ENCODE measurements at places on chromosomes 11 and 22.

DNA sequence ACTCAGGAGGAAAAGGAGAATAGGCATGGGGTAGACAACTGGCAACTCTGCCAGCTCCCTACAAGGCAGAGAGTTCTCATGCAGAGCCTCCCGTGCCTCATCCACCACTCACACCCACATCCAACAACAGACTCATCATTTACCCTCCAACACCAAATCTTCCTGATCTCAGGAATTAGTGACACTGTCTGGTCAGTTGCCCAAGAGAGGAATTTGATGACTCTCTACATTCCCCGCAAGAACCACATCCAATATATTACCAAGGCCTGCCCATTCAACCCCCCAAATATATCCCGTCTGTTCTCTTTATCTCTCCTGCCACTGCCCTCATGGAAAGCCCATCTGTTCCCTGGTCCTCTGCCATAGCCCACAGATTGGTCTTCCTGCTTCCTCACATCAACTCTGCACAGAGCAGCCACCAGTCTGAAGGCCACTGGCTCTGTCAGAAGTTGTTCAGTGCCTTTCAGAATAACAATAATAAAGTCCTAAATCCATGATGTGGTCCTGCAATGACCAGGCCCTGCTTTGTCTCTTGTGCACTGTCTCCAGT lies 57.5 kb upstream of the CD82 start:
- no peak for DNase-seq

DNA sequence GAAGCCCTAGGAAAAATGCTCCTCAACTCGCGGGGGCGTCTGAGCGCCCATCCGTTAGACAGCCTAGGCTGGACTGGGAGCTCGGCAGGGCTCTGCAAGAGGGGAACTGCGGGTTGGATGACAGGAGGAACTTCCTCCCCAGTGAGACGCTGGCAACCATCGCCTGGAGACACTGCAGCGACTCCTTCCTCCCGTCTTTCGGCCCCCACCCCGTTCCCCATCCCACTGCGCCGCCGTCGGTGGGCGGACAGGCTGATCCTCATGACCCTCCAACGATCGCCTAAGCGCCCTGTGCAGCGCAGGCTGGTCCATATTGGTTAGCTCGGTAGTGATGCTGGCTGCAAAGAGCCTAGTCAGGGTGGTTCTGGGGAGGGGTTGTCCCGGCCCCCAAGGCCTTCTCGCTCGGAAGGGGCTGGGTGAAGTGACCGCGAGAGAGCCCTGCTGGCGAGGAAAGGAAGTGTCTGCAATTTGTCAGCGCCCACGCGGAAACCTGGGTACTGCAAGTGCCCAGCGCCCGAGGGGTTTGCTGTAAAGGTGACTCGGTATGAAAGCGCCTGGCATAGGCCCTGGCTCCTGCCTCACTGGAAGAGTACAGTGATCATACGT lies 638 bp downstream of the NRGN start:
- DNase-seq, result peak; percentile 50

DNA sequence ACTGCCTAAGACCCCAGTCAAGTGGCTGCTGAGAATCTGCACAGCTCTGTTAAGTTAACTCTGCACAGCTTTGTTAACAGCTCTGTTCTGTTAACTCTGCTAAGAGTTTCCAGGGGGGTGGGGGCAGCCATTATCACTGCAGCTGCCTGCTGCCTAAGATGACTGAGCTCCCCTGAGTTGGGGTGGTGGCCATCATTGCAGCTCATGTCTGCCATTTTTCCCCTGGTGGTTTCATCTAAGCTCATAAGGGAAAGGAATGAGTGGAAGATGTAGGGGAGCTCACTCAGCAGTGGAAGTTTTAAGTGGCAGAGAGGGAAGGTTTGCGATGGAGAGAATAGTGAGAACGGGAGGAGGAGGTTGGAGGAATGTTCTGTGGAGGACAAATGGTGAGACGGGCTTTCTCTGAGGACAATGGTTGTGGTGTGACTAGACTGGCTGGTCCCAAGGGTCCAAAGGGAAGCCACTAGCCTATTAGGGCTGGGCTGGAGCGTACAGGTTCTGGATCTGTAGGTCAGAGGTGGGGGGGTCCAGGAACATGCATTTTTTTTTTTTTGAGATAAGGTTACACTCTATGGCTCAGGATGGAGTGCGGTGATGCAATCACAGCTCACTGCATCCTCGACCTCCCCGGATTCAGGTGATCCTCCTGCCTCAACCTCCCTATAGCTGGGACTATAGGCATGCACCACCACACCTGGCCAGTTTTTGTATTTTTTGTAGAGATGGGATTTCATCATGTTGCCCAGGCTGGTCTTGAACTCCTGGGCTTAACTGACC lies 13.5 kb upstream of the PLET1 start:
- DNase-seq, result no peak

- DNase-seq, result no peak
Measured at GRCh38 chr11:73464347-73464746, 88.1 kb downstream of the RELT start.

- DNase-seq, result no peak
Measured at GRCh38 chr11:76041208-76041607, 165.1 kb downstream of the WNT11 start.

- DNase-seq, result no peak
Measured at GRCh38 chr22:36368359-36368983, 19.3 kb downstream of the MYH9 start.

Data from activated CD4-positive, alpha-beta T cell treated with anti-CD3 and anti-CD28 coated beads, Interleukin-2, amount 50 U/mL, for 4 hours (primary cell).